ENCODE measurements at places on chromosomes 3 and 15. TPM values are rescaled to one million over a fixed set of nuclear protein-coding genes. Genes with fewer than 3 reads are reported as not detected.

- no peak overlapping the region for H3K27ac ChIP-seq
- no peak overlapping the region for H3K4me3 ChIP-seq
- DNase-seq: no peak
- no peaks in the 10 kb centered on the region for H3K27me3 ChIP-seq
- H3K4me1 ChIP-seq: no peaks in the 10 kb centered on the region
Observed at GRCh38 chr3:36823806-36824205, 59.5 kb upstream of the DCLK3 start.

DNA sequence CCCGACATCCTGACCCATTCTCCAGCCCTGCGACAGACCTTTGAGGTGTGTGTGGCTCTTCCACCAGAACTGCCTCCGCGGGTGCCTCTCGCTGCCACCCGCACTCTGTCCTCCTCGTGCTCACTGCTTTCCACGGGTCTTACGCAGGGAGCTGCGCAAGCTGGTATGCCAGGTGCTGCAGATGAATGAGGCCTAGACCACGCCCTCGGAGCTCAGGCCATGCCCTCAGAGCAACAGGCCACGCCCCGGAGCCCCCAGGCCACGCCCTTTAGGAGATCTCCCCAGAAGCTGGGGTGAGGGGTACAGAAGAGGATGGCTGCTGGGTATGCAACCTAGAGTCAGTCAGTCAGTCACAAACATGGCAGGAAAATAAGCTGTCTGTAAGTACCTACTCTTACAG lies 300.3 kb downstream of the GABRG3 start:
- no peak overlapping the region for H3K27ac ChIP-seq
- no peak overlapping the region for H3K4me3 ChIP-seq
- H3K36me3 ChIP-seq: no peaks in the 10 kb centered on the region
- DNase-seq: no peak
- H3K4me1 ChIP-seq: no peaks in the 10 kb centered on the region
- H3K27me3 ChIP-seq: no peaks in the 10 kb centered on the region

- H3K4me3 ChIP-seq: no peak overlapping the region
- no peaks in the 10 kb centered on the region for H3K36me3 ChIP-seq
Observed at GRCh38 chr15:27949089-27949488, 150.0 kb downstream of the OCA2 start.

GRCh38 chr15:57720867-57721266 lies 14.4 kb downstream of the POLR2M start:
- no peak overlapping the region for H3K27ac ChIP-seq
- no peaks in the 10 kb centered on the region for H3K27me3 ChIP-seq
- DNase-seq: no peak
- no peak overlapping the region for H3K4me3 ChIP-seq

GRCh38 chr3:106010829-106011228 lies 142.0 kb upstream of the CBLB start:
- no peak for DNase-seq

GRCh38 chr3:49683162-49683561 lies 6.1 kb downstream of the MST1 start:
- H3K27ac ChIP-seq: no peak overlapping the region
- H3K36me3 ChIP-seq: peaks cover 50% of the 10 kb centered on the region
- H3K4me3 ChIP-seq: no peak overlapping the region
- no peak for DNase-seq

The PPM1L gene
- 4.3 TPM for total RNA-seq

The HES1 gene
- 4.4 TPM for total RNA-seq

The FAM81A gene
- total RNA-seq: 0.72 TPM
